GM12891 (cell line): ENCODE measurements at places on chromosomes 2 and 18.

DNA sequence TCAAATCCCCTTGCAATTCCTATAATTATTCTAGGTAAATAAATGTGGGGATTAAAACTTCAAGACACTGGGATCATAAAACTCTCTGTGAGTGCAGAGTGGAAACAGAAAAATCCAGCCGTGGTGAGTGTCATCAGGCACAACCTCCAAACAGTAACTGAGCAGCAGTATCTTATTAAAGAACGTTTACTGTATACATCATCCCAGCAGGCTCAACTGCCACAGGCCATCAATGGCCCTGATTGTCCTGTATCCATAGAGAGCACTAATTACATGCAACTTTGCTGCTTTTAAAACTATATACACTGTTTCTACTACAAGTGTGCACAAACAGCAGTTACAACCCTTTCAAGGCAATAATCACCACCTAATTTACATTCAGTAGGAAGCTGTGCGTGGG lies 23.9 kb downstream of the GAREM1 start:
- DNase-seq = no peak

DNA sequence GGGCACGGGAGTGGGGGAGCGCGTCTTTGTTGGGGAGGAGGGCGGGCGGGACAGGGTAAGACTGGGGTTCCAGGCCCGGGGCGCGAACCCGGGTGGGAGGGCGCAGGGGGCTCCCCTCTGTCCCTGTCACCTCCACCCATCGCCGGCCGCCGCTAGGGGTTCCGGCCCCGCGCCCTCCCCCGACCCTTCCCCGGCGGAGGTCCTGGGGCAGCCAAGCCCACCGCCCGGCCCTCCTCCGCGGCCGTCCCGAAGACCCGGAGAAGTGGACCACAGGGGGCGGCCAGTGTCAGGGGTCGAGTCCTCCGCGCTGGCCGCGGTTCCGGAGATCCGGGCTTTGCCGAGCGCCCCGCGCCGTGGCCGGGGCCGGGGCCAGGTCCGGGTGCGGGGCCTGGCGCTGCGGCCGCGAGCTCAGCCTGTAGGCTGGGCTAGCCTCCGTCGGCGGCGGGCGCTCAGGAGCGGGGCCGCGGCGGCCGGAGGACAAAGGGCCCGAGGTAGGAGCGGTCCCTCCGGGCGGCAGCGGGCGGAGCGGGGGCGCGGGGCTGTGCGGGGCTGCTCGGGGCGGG lies 16.6 kb upstream of the E2F6 start:
- no peak for DNase-seq

- no peak for DNase-seq
These were observed 451.1 kb upstream of the TRIB2 start for GRCh38 chr2:12265646-12266045.

DNA sequence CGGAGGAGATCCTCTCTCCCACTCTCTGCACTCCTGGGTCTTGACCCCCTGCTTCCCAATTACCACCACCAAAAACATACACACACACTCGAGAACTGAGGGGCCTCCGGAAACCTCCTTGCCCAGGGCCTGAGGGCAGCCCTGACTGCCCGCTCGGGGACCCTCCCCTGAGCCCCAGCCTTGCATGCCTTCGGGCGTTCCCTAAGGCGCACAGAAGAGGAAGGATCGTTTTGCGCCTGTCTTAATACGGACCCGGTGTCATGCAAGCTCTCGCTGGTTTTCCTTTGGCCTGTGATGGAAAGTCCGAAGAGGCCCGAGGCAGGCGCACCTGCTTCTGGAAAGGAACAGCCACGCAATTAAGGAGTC lies 19.8 kb downstream of the POU3F3 start:
- no peak for DNase-seq

DNA sequence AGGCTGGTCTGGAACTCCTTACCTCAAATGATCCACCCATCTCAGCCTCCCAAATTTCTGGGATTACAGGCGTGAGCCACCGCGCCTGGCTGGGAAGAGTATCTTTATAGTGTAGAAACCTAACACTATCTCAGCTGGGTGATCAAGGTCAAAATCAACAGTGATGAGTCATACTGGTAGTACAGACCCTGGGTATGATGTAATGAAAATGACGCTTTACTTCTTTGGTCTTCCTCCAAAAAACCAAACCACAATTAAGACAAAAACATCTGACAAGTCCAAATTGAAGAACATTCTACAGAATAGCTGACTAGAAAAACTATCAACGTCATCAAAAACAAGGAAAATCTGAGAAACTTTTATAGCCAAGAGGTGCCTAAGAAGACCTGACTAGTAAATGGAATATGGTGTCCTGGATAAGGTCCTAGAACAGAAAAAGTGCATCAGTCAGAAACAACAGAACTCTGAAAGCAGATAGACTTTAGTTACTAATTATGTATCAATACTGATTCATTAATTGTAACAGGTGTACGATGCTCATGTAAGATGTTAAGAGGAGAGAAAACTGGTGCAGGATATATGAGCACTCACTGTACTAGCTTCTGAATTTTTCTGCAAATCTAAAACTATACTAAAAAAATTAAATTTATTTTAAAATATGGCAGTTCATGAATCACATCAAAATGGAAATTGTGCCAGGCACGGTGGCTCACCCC lies 25.4 kb downstream of the PDCL3 start:
- DNase-seq = no peak

DNA sequence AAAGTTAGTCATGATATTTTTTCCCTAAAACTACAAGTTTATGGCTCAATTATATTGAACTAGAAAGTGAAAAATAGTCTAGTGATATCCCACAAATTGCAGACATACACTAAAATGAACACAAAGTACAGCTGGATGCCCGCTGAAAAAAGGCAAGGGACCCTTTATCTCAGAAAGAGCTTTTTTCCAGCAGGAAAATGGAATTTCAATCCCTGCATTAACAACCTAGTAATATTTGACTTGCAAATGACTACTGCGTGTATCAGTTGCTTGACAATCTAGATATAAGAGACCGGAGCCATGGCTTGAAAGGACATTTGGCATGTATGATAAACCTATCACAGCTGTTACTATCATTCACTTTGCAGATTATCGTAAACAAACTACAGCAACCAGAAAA lies 49.1 kb downstream of the LRPPRC start:
- no peak for DNase-seq

GRCh38 chr2:198280145-198280544 lies 475.8 kb downstream of the PLCL1 start:
- DNase-seq = no peak

GRCh38 chr2:169562519-169562918 lies 11.1 kb downstream of the FASTKD1 start:
- no peak for DNase-seq

GRCh38 chr2:197256021-197256420 lies 54.6 kb downstream of the ANKRD44 start:
- DNase-seq = no peak

GRCh38 chr2:189483980-189484740 lies 42.9 kb downstream of the WDR75 start:
- no peak for DNase-seq

GRCh38 chr18:50614838-50615237 lies 55.0 kb downstream of the MAPK4 start:
- no peak for DNase-seq

DNA sequence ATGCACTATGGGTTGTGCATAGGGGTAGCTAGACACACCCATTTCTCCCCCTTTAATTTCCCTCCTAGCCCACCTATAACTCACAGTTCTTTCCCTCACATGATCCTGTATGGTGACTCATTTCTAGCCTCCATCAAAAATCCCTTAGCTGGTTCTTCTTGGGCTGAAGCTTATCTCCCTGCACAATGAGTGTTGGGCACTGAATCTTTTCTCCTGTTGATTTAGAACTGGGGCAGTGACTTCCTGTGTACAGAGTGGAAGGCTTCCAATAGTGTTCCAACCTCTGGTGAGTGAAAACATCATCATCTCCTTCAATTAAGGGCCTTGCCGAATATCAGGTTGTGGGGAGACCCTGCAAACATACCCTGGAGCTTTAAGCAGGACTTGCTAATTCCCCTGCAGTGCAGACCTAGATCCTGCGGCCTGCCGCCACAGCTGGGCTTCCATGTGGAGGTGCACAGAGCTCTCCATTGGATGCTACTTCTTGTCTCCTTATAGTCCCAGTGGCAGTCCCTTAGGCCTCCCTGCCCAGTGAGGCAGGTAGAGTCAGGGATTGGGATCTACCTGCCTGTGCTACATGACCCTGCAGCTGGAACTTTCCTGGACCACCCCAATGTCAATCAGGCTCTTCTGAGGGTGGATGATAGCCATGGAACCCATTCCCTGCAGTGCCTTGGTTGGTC lies 121.8 kb downstream of the PLB1 start:
- no peak for DNase-seq

- DNase-seq = no peak
These were observed 17.7 kb downstream of the PAX8 start for GRCh38 chr2:113260991-113261390.

- no peak for DNase-seq
These were observed 90.5 kb downstream of the ICOS start for GRCh38 chr2:204027091-204027490.

GRCh38 chr2:130393318-130393910 lies 37.6 kb downstream of the PTPN18 start:
- DNase-seq = no peak

- DNase-seq = no peak
These were observed 38.8 kb downstream of the EPHA4 start for GRCh38 chr2:221533299-221533698.

DNA sequence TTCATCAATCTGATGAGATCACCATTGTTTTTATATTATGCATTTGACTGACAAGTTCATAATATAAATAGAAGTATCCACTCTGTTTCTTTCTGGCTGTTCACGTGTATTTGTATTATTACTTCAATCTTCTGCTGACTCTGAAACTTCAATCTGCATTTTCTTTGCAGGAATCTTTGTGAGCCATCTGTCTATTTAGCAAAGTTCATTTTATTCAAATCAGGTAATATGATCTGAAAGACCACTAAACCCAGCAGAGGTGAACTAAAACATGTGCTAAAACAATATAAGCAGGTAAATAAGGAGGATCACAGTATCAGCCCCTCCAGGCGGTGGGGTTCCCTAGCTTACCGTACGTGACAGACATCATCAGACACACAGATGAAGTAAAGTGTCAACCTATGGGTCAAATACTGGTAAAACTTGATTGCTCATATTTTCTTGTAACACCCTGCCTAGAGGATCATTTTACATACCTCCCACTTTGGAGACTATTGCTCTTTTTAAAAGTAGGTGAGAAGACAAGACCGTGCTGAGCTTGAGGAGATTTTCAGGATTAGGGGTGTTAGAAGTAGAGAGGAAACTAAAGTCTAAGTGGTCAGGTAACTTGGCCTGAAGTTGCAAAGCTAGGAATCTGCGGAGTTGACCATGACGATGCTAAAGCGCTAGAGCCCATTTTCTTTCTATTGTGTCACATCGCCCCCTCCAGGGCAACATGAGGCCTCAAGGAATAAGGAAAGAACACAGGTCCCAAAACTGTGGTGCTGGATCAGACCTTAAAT lies 9.0 kb downstream of the DTNB start:
- DNase-seq = no peak

DNA sequence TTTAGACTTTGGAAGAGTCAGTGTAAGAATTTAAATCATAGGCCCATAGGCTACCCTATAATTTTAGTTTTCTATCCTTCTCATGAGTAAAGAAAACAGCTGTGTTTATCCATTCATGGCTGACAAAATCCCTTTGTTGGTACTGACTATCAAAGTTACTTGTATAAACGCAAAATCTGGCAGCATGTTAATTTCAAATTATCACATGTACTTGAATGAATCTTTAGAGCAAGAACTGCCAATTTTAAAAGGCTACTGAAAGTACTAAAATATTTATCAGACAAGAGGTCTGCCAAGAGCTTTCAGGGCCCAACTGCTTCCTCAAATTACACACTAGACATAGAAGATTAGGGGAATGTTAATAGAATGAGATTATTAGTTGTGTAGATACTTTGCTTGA lies 66.6 kb downstream of the MYL12B start:
- DNase-seq = no peak

- DNase-seq = no peak
These were observed 21.7 kb downstream of the METTL21A start for GRCh38 chr2:207603486-207603885.

DNA sequence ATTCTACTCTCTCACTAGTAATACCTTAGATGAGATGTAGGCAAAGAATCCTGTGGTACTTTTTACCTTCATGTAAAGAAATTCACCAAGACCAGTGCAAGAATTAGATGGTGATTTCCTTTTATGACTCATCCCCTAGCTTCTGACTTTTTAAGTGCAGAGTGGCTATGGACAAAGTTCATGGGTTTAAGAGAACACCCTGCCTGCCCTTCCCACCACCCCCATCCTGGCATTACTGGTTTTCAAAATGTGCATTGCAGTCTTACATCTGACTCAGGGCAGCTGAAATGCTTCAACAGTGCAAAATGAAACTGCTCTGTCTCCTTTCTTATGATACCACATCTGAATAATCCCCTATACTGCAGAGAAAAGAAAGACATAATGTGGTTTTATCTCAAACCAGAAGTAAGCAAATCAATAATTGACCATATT lies 22.6 kb downstream of the MAIP1 start:
- DNase-seq = no peak

DNA sequence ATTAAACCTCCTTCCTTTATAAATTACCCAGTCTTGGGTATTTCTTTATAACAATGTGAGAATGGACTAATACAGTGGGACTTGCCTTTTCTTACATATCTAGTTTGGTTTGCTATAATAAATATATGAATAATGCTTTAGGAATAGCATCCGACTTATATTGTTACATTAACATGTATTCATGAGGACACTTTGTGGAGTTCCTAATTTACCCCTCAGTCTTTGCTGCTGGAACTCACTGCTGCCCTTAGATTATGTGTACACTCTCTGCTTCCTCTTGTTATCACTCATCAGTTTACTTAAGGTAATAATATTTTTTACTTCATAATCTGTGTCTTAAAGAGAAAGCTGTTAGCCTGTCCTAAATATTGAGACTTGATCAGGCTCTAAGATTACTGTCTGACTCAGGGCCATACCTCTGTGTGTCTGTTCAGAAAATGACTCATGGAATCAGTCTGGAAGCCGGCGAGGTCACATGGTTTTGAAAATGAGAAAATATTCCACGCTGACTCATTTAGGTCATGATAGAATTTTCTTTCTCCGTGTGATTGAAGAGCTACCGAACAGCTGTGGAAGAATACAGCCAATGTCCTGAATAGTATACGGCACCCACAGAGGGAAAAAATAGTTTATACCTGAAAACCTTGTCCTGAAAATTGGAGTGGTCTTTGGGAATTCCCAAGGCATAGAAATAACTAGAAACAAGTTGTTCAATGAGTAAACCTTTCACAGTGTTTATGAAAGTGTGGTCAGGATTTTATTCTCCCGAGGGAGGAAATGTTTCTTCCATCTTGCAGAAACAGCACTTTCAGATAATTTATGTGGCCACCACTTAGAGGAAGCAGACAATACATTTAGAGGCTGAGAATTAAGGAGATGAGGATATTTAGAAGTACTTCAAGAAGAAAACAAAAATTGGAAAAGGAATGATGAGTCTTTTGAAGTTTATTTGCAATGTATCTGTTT lies 156.4 kb downstream of the DSEL start:
- DNase-seq = no peak
